ENCODE measurements at places on chromosomes 1 and 21. TPM values are rescaled to one million over a fixed set of nuclear protein-coding genes. Genes with fewer than 3 reads are reported as not detected.

DNA sequence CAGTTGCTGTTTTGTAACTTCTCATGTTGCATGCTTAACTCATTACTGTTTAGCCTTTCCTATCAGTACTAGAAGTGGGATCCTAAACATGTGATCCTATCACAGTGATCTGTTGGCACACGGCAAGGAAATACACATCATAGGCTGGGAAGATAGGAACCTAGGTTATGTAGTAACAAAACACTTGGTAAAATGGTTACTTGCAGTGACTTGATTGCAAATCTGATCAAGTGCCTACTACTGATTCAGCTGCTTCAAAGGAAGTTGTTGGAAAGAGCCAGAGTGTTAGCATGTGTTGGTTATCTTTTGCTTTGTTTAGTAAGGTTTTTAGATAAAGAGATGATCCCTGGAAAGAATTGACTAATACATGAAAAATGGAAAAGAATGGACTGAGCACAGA, 8.9 kb upstream of the VASH2 start:
- no peak for DNase-seq

Gene HTR1D
- total RNA-seq: not detected

DNA sequence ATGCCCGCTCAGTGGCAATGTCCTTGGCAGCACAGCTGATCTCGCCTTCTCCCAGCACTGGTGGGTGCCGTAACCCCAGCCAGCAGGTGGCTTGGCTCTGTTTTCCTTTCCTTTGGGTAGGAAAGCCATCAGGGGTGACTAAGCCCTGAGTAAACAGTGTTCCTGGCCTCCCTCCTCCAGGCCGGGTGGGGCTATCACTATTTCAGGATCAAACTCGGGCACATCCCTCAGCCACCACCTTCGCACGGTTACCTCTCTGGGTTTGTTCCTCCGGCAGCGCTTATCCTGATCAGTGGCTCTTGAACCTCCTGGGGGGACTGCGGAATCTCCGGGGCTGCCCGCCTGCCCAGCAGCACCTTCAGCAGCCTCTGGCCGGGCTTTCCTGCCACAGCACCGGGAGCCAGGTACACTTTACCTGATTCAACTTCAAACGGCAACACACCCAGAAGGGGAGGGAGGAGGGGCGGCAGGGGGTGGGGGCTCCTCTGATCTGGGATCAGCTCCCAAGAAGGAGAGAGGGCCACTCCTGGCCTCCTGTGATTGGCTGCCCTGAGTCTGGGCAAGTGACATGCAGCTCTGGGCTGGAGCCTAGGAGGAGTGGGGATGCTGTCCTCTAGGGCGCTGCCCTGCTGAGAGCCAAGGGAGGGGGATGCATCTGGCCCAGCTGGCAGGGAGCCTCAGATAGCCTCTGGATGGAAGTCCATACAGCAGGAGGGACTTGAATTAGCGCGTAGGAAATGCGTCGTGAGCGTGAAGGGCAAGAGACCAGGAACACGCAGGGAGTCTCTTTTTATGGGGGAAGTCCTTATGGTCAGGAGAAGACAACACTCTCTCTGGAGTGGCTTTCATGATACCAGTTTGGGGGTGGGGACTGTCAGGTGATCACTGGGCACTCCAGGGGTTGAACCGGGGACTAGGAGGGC, at the start of gene ASCL5:
Gene ASCL5, minus strand, starts transcription at position 353 of the 923 bp plus-strand sequence. CDS start 11,812 bp downstream, outside the sequence.
- DNase-seq: no peak

DNA sequence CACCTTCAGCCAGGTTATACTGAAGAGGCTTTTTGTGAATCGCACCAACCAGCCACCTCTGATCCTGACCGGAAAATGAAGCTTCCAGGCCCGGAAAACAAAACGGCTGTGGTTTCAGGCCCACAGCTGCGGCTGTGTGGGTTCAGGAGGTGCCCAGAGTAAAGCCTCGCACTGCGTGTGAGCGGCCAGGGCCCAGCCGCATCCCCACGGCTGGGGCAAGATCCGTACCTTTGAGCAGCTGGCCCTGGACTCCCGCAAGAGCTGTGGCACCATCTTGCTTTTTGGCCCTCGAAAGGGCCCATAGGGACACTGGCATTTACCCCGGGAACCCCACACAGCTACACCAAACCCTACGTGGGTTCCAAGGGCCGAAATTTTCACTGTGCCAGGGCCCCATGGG, 63.0 kb downstream of the GLUL start:
- no peak for DNase-seq

DNA sequence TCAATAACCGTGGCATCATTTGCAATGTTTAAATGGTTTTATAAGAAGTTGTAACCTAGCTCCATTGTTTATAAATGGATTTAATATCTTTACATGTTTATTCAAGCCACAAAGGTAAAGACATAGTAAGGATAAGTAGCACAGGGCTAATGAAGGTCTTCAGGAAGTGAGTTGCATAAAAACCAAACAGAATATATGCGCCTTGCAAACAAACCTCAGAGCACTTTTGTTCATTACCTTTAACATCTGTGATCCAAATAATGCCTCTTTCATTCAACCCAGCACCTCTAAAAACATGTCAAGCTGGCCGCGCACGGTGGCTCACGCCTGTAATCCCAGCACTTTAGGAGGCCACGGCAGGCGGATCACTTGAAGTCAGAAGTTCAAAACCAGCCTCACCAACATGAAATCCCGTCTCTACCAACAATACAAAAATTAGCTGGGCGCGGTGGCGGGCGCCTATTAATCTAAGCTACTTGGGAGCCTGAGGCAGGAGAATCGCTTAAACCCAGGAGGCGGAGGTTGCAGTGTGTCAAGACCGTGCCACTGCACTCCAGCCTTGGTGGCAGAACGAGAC, 25.3 kb downstream of the BRINP3 start:
- no peak for DNase-seq

DNA sequence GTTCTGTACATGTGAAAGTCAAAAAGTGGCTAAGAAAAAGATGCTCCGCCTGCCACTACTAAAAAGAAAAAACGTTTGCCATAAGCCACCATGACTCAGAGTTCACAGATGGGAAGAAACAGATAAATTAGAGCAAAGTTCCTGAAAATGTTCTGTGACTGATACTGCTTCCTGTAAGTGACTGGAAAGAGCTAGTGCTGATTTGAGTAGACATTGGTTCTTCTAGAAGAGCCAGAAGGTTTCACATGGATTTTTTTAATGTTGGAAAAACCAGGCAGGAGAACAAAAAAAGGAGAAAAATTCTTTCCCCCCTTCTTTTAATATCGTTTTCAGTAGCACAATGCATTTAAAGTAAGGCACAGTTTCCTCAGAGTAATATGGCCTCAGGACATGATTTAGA, 221.4 kb downstream of the HLX start:
- no peak for DNase-seq

DNA sequence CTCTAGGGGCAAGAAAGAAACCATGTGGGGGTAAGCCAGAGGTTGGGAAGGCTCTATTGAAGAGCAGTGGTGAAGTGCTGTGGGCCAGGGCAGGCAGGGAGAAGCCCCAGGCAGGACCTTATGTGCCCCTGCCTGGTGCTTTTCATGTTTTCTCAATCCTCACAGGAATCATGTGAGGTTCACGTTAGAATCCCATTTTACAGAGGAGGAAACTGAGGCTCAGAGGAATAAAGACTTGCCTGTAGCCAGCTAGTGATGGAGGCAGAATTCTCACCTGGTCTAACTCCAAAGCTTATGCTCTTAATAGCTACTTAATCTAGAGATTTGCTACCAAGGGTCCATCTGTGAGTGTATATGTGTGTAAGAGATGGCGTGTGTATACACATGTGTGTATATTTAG, 4.2 kb downstream of the TTC22 start:
- DNase-seq: no peak

Gene CR1L
- 0.16 TPM for total RNA-seq

Gene NR0B2
- not detected for total RNA-seq

DNA sequence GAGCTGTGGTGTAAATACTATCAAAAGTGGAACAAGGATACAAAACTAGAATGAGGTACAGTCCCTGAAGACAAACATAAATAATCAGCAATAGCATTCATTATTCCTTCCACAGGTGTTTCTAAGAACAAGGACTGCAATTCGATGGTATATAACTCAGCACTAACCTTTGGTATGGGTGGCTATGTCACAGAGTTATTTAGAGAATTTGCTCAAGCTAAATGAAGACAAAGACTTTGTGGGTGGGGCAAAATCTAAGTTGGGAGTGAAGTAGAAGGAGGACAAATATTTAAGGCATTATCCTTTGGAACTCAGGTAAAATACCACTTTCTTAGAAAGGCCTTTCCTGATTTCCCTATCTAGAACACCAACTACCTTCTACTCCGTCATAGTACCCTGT, 51.5 kb upstream of the CNN3 start:
- no peak for DNase-seq

DNA sequence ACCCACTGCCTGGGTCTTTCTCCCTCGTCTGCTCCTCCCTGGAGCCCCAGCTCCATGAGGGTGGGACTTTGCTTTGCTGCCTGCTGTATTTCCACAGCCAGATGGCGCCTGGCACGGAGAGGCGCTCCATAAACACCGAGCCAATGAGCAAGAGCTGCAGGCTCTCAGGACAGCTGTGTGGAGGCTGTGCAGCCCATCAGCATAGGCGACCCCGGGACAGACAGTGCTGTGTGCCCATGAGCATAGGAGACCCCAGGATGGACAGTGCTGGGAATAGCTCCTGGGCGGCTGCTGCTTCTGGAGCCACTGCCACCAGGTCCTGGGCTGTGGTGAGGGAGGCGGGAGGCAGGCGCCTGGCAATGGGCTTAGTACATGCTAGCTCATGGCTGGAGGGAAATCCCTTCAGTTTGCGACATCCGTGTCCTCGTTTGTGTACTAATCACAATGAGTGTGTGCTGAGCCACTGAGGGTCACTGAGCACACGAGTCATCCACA, 29.2 kb downstream of the CEP104 start:
- no peak for DNase-seq

DNA sequence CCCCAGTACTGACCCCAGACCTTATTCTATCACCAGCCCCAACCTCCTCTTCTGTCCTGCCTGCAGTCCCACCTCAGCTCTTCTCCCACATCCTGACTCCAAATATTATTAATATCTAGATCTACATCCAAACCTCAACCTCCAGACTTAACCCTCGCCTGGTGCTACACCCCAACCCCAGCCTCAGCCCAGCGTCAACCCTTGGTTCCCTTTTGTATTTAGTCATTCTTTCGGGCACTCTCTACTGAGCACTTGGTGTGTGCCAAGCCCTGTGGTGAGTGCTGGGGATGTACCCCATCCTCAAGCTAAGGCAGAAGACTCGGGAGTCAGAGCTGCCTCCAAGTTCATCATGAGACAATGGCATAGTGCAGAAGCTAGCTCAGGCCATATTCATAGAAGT, 1.1 kb downstream of the SHISAL2A start:
- DNase-seq: no peak

Gene KRTAP19-3
- not detected for total RNA-seq

DNA sequence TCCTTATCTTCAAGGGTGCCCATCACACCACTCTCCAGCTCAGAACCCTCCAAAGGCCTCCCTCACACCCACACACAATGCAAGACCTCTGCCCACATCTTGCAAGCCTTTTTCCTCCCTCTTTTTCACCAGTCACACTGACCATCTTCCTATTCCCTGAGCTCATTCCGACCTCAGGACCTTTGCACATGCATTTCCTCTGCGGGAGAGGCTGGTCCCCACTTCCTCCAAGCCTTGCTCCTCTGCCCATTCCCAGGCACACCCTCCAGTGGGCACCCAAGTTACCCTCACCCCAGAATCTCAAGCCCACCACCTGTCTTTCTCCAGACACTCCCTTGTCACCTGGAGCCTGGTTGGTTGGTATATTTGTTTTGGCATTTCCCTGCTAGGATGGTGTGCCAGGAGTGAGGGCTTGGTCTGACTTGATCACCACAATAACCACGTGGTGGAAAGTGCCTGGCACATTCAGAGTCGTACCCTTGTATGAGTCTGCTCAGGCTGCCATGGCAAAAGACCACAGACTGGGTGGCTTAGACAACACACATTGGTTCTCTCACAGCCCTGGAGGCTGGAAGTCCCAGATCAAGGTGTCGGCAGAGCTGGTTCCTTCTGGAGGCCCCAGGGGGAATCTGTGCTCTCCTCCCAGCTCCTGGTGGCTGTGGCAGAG, 13.2 kb downstream of the MX2 start:
- no peak for DNase-seq

Gene RHCE
- total RNA-seq: not detected

DNA sequence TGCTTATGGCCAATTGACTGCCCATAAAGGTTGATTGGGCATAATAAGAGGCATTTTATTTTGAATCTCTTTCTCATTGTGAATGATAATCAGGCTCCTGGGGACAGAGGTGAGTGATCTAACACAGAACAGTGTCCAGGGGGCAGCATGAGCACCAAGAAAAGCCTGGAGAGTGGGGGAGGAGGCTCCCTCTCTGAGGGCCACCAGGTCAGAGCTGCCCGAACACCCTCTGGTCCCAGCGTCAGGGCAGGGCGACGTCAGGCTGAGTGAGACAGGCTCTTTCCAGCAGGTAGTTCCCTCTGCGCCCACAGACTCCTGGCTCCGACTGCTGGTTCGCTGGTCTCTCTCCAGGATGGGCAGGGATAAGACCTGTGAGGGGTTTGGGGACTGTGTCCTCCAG, 250.2 kb upstream of the C1orf174 start:
- DNase-seq: no peak

Gene ITLN2
- total RNA-seq: not detected

DNA sequence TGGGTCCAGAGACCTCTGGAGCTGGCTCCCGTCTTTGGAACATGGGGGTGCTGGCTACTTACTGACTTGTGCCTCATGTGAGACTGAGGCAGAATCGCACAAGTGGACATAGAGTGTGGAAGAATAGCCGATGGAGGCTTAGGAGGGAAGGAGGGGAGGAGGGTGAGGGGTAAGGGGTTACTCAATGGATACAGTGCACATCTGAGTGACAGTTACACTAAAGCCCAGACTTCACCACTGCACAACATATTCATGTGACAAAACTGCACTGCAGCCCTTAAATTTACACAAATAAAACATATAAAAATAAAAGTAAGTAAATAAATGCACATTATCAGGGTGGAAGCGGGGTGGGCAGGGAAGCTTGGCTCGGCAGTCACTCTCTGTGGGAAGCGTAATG, 197.7 kb upstream of the RAB4A start:
- DNase-seq: no peak

Gene FCRL4
- not detected for total RNA-seq

GRCh38 chr1:169049258-169049938, 57.1 kb upstream of the ATP1B1 start:
- DNase-seq: no peak

GRCh38 chr1:109947582-109948284, 36.8 kb upstream of the AHCYL1 start:
- no peak for DNase-seq

DNA sequence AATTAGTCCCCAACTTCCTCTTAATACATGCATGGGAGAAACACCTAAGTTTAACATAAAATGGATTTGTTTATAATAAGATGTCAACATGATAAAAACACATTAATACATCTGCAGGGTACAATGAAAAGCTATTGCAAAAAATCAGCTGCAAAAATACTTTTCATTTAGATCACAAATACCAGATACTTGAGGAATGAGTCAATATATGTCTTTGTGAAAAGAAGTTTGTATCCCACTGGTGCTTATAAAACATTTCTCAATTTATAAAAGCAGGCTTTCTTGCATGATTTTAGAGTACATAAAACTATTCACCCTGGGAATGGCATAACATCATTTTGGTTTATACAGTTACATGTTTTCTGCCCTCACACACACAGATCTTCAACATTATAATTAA, 18.6 kb upstream of the PRKAA2 start:
- no peak for DNase-seq

GRCh38 chr1:99447721-99448120, 183.4 kb downstream of the PLPPR4 start:
- no peak for DNase-seq

Gene FCGR1A
- 9.8 TPM for total RNA-seq
